Stimulated activated CD4-positive, alpha-beta T cell treated with anti-CD3 and anti-CD28 coated beads, Interleukin-4, amount 100 ng/mL, for 1 hour (primary cell): ENCODE measurements at places on chromosomes 1 and 21.

DNA sequence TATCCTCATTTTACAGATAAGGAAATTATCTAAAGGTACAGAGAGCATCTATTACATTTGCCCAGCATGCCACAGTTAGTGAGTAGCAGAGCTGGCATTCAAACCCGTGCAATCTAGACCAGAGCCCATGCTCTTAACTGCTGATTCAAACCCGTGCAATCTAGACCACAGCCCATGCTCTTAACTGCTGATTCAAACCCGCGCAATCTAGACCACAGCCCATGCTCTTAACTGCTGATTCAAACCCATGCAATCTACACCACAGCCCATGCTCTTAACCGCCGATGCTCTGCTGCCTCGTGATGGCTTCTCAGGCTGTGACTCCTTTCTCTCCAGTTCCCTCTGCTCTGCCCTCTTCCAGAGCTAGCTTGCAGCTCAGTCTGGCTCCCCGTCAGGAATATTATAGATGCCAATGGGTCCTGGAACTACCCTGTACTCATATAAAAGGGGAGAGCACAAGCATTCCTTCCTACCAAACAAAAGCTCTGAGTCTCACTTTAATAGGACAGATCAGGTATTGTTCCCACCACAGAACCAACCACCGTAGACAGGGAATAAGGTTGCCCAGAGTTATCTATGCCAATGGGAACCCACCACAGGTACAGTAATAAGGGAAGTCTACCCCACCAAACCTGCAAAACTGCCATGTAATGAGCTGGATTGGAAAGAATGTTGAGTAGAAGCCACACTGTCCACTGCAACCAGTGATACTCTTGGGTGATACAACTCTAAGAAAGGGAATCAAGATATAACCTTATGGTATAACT, 78.4 kb downstream of the SMYD3 start:
- DNase-seq: no peak

DNA sequence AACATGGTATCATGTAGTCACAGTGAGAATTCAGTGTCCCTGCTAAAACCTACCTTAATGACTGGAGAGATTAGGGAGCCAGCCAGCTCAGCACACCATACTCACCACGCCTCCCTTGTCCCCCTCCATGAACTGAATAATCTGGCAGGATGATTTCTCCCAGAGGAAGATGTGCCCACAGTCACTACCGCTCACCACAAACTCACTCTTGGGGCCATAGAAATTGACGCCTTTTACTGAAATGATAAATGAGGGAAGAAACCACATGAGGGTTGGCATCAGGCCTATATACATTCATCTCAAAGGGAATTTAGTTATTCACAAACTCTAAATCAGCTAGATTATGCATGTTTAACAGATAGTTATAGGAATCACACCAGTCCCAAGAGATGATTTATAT, 17.4 kb downstream of the PEA15 start:
- no peak for DNase-seq

DNA sequence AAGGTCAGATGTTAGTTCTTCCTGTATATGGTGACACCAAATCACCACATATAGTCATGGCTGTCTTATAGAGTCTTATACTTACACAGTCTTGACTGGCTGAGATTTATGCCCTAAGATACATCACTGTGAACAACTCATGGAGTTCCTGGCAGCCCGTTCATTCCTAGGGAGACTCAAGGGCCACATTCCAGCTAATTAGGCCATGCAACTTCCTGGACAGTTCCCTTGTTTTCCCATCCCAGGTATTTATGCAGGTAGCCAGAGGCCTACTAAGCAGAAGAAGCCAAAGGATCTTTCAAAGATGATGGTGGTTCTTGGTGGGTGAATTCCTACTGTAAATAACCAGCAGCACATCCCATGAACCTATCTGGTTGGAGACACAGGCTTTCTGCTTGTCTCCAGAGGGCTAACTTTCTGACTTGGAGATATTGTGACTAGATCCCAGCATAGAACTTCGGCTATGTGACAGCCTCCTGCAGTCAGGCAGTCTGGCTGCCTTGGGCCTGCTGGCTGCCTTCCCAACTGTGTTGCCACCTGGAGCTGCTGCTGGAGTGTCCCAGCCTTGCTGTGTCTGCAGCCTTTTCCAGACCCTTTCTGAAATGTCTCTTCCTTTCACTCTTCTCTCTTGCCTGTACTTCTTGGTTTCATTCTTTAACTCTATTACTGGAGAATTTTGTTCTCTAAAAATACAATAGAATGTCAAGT, 283.8 kb downstream of the CACNA1E start:
- no peak for DNase-seq

- DNase-seq: peak; percentile 40
Measured at GRCh38 chr1:247118946-247119446, 14.8 kb upstream of the ZNF669 start.

DNA sequence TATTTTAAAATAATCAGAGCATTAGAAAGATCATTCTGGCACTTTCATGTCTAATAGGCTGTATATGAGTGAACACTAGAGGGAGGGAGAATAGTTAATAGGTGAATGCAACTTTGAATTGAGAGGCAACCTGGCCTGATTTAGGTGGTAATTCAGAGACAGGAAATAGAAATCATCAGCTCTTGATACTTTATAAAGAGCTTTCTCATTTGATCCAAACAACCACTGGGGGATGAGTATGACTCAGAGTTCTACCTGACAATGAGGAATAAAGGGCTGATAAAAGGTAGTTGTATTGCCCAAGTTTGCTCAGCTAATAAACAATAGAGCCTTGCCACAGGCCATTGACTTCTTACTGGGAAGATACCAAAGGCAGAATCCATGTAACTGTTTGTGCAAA, 5.2 kb upstream of the FAM89A start:
- DNase-seq: no peak

DNA sequence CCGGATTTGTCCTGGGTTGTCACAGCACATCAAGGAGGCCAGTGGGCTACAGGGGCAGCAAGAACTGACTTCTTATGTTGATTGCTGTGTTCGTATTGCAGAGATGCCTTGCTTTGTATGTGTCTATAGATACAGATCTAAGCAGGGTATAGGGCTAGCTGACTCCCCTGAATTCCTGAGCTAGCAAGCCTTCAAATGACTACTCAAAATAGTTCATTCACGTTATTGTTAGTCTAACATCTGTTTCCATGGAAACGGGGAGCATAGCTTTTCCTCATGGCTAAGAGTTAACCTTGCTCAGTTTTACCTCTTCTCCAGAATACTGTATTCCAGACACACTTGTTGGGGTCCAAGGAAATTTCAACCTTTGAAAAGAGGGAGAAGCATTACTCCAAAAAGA, 24.1 kb downstream of the TRIM45 start:
- no peak for DNase-seq

GRCh38 chr1:206025283-206025820, 1.7 kb upstream of the CTSE start:
- no peak for DNase-seq

DNA sequence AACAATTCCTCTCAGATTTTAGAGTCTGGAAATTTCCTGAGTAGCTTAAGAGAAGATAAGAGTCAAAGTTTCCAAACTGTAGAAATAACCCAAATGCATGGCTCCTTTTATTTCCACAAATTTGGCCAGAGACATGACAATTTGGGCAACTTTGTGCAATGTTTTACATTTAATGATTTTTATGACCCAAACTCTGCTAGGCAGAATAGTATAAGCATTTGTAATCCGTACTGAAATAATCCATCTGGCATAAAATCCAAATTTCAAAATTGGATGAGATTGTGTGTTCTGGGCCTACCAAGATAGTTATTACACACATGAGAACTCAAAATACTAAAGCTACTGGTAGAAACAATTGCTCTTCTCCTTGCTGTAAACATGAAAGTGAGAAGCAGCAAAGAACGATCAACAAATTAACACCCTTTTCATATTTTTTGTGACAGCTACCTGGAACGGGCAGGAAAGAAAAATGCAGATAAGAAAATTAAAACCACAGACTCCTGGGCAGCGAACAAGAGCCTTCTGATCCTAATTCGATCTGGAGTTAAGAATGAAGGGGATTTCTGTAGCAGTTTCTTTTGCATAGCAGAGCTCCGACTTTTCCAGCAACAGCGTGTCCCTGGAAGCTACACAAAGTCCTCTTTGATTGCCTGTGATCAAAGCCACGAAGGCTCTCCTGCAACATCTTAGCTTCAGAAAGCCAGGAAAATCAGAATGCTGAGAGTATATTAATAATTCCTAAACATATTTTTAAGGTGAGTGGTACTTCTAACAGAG, 191.2 kb downstream of the GRIK1 start:
- no peak for DNase-seq

DNA sequence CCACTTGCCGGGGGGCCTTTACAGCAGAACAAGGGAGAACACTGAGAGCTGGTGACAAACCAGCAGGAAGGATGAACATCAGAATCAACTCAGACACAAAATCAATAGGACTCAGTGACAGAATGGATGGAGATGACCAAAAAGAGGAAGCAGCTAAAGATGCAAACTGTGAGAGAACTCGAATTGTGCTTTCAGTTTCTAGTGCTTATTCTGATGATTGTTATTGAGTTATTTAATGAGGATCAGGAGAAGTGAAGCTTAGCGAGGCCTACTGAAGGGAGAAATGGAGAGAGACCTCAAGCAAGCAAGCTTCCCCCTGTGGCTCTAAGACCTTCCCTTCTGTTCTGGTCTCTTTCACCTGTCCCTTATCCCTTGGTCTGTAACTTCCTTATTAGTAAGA, 30.3 kb upstream of the TMEM125 start:
- DNase-seq: no peak

- no peak for DNase-seq
Measured at GRCh38 chr1:96346719-96347118, 374.9 kb upstream of the PTBP2 start.

- DNase-seq: no peak
Measured at GRCh38 chr1:208007938-208008342, 97.0 kb upstream of the CD34 start.

GRCh38 chr1:214547747-214548146, 3.7 kb downstream of the PTPN14 start:
- no peak for DNase-seq

DNA sequence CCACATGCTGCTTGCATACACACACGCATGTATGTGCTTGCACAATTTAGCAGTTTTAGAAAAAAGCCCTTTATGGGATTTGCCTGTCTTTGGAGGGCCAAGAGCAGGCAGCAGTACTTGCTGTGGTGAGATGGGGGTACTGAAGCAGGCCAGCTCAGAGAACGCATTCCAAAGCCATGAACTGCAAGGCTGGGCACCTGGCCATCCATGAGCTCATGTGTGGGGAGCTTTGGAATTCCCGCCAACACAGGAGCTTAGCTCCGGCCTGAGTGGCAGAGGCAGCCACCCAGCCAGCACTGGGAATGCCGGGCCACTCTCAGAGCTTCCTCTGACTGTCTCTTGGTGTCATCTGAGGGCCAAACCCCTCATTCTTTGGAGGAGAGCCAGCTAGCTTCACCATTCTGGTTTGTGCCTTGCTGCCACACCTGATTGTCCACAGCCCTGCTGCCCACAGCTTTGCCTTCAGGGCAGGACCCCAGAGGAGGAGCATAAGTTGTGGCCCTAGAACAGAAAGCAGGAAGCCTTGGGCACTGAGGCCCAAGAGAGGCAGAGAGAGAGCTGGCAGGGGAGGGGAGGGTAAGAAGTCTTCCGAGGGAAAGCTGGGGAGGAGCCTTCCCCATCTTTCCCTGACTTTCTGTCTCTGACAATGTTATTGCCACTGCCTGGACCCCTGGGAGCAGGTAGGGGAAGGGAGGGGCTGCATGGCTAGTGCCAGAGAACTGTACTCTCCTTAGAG, 92.1 kb upstream of the POU3F1 start:
- no peak for DNase-seq

- DNase-seq: no peak
Measured at GRCh38 chr1:77514921-77515776, 167.3 kb downstream of the ZZZ3 start.

DNA sequence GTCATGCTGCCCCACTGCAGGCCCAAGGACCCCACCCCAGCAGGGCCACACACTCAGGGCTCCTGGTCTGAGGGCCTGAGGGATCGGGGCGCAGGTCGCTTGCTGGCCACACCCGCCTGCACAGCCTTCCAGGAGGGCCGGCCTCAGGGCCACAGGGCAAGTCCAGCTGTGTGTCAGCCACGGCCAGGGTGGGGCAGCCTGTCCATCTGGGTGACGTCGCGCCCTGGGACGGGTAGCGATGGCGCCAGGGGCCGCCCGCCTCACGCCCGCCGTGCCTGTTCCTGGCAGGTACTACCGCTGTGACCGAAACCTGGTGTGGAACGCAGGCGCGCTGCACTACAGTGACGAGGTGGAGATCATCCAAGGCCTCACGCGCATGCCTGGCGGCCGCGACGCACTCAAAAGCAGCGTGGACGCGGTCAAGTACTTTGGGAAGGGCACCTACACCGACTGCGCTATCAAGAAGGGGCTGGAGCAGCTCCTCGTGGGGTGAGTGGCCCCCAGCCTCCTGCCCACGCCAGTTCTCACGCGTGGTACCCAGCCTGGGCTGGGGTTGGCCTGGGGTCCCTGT, 2.5 kb downstream of the COL6A1 start:
- no peak for DNase-seq

GRCh38 chr1:40838045-40838979, 23.9 kb downstream of the CITED4 start:
- no peak for DNase-seq

DNA sequence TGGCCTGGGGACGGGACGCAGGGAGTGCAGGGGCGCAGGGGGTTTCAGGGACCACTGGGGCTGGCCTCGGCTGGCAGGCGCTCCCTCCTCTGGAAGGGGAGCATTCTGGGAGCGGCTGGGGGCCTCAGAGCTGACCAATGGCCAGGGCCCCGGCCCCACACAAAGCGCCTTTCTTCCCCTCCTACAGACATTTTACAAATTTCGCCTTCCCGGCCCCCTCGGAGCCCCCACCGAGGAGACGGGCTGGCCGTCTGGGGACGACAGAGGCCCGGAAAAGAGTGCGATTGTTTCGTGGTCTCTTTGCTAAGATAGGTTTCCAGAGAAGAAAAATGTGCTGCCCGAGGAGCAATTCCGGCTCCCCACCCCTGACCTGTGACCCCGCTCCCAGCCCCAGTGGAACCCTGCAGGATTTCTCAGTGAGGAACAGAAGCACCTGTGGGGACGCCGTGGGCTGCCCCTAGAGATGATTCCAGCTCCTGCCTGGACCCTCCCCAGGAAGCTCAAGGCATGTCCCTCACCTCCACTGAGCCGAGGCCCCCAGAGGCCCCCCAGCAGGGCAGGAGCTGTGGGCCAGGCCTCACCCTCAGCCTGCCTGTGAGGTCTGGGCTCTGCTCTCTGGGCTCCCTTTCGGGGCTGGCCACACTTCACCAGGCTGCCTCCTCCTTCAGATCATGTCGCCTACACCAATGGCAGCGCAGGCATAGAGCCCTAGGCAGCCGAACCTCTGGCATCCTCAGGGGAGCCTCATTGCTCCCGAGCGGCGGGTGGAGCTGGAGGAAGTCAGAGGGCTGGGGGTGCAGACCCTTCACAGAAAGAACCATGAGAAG, 15.0 kb upstream of the PLEKHG5 start:
- no peak for DNase-seq

- no peak for DNase-seq
Measured at GRCh38 chr1:14614341-14614740, 15.9 kb downstream of the KAZN start.

GRCh38 chr1:6358757-6359201, 34.8 kb downstream of the ACOT7 start:
- no peak for DNase-seq
